ENCODE measurements at places on chromosomes 11 and 22.

GRCh38 chr11:73578592-73579185 lies 19.2 kb downstream of the FAM168A start:
- DNase-seq = no peak

DNA sequence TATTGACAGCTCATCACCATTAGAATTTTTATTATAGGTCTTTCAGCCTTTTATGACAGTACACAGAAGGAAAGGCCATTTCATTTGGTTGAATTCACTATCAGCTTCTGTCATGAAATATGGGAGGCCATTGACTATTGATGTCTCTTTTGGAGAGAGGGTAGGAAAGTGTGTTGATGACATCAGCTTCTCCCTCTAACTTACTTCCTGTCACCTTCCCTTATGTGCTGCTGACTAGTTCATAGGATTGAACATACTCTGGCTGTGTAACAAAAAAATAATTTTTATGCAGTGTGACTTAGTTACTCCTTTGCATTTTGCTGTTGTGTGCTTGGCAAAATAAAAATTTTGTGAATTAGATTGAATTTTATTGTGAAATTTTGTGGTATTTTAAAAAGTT lies 769.2 kb downstream of the METTL15 start:
- DNase-seq = no peak

- DNase-seq = peak; percentile 42
Measured at GRCh38 chr11:94521684-94522083, 9.4 kb downstream of the C11orf97 start.

DNA sequence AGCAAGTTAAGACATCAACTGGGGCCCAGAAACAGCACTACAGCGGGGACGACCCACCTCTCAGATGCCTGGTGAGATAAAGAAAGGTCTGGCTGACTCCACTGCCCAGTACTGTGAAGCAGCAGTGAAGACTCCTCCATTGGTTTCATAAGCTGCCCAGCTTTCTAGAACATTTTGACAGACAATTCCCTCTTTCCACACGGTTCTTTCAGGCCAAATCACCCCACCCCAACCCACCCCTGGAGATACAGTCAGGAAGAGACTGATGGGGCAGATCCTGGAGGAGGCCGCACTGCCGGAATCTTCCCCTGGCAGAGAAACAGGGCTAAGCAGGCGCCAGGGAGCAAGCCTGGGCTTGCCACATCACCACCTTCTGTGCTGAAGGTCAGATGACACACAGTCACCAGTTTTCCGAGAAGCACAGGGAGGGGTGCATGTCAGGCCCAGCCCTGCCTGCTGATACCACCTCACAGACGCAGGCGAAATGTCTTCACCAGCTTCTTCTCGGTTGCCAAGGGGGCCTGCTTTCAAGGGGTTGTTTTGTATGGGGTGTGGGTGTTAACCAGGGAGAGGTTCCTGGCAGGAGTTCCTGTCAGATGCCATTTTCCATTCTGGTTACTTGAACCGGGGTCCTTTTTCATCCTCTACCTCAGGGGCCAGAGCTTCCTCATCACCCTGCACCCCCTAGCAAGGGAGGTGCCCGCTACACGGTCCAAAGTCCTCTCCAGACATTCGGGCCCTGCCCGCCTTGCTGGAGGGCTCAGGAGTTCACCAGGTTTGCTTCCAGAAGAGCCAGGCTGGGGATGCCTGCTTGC lies 1.4 kb upstream of the NEAT1 start:
- DNase-seq = peak; percentile 100

DNA sequence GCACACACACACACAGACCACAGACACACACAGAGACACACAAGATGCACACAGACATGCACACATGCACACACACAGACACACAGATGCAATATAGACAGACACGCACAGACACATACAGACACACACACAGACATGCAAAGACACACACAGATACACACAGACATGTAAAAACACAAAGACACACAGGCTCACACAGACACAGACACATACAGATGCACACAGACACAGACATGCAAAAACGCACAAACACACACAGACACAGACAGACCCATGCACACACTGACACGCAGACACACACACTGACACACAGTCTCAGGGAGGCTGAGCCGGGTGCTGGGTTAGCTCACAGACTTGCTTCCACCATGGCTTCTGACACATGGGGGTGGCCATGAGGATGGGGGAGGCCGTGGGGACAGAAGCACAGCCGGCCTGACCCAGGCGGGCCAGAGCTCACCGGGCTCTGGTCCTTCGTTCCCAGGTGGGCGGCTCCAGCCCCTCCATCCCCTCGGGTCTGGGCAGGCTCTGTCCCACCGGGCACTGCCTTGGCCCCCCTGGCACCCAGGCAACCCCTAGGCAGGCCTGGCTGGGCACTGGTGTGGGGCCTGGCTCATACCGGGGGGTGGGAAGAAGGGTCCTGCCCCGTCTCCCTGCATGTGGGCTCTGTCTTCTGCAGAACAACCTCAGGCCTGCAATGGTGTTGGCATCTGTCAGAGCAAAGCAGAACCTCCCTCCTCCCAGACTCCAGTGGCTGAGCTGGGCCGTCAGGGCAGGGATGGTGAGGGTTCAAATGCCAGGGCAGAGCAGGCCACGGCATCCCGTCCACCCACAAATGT lies 1489.5 kb downstream of the BRD1 start:
- no peak for DNase-seq

- DNase-seq = no peak
Measured at GRCh38 chr22:24925586-24926427, 20.7 kb downstream of the LHFPL7 start.

DNA sequence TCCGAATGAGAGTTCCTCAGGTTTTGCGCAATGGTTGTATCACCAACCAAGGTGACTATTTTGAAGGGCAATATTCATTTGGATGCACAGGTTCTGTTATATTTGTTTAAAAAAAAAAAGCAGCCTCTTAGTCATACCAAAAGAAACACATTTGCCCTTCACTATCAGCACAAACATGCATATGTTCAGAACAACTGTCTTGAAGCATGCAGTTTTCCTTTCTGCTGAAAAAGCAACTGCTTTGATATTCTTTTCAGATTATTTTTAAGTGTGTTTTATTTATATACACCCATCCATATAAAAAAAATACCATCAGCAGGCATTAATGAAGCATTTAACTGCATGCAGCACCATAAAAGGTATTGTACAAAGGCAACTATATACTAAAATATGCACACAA lies 67.8 kb downstream of the RBFOX2 start:
- DNase-seq = no peak

GRCh38 chr11:47413908-47414684 lies 5.7 kb downstream of the SLC39A13 start:
- DNase-seq = peak; percentile 77

GRCh38 chr11:70111269-70112016 lies 33.3 kb downstream of the ANO1 start:
- DNase-seq = peak; percentile 67

GRCh38 chr11:7422544-7423331 lies 62.6 kb upstream of the OLFML1 start:
- DNase-seq = no peak

GRCh38 chr11:34030382-34030781 lies 21.1 kb upstream of the CAPRIN1 start:
- DNase-seq = no peak

GRCh38 chr11:72609045-72609444 lies 65.2 kb downstream of the PDE2A start:
- peak; percentile 35 for DNase-seq

- DNase-seq = peak; percentile 11
Measured at GRCh38 chr22:47110817-47111443, 348.5 kb downstream of the TBC1D22A start.

DNA sequence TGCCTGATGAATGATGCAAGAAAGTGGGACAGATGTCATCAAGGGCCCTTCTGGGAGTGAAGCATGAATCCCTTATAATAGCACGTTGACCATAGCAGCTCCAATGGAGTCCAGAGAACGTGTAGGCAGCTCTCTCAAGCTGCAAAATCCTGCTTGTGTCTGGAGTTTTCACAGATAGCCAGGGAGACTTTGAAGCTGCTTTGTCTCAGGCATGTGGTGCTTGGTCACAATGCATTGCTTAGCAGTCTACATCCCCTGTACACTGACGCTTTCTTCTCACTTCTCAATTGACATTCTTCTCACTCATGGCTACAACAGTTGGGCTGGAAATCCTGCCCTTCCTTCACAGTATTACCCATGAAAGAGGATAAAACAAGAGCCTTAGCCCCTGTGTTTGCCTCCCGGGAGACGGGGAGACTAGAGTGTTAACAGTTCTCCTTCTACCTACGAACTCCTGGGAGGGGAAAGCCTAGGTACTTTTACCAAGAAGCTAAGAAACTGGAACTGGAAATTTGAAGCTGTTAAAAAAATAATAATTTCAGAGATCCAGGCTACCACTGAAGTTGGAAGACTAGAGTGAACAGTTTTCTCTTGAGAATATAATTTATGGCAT lies 20.7 kb upstream of the MMP7 start:
- DNase-seq = no peak

DNA sequence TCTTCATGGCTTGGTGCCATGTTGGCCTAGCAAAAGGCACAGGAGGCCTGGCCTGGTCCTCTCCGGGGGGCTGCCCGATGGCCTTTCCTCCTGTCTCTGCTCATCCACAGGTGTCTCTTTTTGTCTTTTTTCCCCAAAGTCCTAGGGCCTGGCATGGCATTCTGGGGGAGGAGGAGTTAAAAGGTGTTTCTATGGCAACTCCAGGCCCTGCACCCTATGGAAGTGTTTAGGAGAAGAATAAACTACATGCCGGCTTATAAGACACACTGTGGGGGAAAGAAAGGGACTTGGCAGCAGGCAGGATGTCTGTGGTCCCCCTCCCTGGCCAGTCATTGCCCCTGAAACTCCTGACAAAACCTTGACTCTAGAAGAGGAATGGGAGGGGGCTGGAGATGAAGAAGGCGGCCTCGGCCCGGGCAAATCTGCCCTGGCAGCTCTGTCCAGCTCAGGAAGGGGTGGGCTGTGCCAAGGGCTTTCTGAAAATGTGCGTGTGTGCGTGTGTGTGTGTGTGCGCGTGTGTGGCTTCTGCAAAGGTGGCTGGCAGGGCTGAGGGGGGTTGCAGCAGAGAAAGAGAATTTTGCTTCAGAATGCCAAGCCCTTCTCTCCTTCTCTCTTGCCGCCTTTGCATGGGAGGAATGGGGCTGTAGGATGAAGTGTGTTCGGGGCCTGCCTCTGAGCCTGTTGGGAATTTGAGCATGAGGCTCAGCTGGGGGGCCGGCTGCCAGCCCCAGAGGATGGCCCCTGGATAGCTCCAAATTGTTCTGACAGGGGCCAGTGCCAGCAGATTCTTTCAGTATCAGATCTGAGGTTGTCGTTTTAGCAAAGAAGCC lies 3.2 kb downstream of the TIMP3 start:
- DNase-seq = no peak

- peak; percentile 76 for DNase-seq
Measured at GRCh38 chr22:20857838-20858614, 585 bp downstream of the PI4KA start.

DNA sequence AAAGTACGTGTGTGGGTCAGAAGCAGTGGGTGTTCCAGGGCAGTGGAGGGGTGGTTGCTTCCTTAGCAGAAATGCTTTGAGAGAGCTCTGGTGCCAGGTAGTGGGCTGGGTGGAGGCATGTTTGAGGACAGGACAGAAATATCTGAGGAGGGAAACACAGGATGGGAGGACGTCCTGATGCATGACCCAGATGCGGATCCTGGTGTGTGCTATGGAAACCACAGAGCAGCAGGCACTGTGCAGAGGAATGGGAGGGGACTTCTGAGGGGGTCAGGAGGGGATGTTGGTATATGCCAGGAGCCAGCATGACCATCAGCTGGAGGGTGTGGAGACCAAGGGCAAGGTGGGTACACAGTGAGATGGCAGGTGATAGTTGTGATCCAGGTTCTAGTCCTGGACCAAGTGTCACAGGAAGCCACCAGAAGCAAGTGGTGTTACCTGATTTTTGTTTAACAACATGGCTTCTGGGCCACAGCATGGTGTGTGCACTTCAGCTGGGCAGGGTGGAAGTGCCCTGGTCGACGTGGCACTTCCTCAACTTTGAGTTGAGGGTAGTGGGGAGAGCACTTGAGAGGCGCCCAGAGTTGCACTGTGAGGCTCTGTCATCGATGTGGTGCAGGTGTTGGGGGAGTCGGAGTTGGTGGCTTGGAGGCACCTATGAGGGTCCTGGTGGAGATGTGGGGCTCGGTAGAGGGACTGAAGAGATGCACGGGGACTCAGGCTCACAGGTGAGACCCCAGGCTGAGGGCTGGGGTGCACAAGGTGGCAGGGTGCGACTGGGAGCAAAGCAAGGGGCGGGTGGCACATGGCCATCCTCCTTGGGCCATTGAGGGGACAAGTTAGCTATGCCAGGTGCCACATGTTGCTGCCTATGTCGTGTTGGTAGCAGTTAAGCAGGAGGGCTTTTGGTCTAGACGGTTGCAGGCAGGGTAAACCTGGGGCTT lies 7.5 kb downstream of the DGCR8 start:
- DNase-seq = no peak

- peak; percentile 90 for DNase-seq
Measured at GRCh38 chr11:130808541-130808940, 107.7 kb downstream of the SNX19 start.

DNA sequence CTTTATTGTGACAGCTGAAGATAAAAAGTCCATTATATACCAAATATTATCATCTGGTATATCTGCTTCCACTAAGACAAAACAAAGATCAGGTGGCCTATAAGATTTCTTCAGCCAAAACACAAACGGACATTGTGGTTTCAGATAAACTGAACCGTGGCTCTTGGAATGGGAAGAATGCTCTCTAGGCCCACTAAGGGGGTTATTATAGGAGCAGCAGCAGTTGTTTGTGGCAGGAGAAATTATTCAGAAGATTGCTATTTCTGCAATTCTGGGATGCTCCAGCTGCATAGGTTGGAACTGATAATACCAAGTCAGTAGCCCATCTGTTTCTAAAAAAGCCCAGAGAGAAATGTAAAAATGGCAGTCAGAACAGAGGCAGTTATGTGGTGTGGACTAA lies 145.3 kb downstream of the NCAM1 start:
- peak; percentile 89 for DNase-seq

DNA sequence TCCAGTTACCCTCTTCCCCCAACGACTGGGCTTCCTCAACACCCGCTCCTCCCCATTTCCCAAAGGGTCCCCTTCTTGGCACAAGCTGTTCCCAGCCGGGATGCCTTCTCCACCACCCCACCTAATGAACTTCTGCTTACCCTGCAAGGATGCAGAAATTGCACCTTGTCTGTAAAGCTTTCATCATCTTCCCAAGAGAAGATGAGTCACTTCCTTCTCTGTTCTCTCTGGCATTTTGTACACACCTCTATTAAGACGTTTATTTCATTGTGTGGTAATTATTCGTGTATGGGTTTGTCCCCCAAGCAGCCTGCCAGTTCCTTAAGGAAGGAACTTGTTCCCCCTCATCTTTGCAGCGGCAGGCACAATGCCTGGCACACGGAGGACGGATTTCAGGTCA lies 351.1 kb downstream of the CADM1 start:
- peak; percentile 35 for DNase-seq

- DNase-seq = no peak
Measured at GRCh38 chr11:130846606-130847005, 69.7 kb downstream of the SNX19 start.

GRCh38 chr11:90391756-90392155 lies 168.9 kb upstream of the CHORDC1 start:
- DNase-seq = no peak

DNA sequence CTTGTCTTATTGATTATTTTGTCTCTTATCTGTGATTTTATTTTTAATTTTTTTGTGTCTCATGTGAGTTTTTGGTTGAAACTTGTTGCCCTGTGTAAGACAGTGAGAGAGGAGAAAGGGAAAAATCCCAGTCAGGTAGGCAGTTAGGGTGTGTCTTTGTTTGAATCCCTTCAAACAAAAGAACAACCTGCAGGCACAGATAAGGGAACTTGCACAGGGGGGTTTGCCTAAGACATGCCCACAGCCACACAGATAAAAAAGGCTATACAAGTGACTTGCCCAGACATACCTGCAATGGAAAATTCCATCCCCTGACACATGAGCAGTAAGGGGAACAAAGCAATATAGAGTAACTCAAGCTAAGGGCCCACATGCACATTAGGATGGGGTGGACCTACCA lies 127.8 kb upstream of the PLET1 start:
- no peak for DNase-seq
